Panc1 (cell line): ENCODE measurements at places on chromosomes 2 and 18.

DNA sequence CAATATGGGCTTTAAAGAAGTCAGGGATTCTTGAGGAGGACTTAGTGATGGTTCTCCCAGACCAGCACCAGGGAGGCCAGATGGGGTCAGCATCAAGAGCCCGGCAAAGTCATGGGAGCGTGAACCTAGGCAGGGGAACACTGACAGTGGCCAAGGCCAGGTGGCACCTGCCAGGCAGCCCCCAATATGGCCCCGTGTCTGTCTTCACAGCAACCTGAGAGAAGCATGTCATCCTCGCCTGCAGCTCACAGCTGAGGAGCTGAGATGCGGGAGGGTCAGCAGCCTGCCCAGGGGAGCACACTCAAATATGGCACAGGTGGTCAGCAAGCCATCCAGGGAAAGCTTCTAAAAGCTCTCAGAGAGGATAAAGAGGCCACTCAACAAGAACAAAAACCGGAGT is 105.7 kb upstream of the GPC1 start:
- DNase-seq: no peak

DNA sequence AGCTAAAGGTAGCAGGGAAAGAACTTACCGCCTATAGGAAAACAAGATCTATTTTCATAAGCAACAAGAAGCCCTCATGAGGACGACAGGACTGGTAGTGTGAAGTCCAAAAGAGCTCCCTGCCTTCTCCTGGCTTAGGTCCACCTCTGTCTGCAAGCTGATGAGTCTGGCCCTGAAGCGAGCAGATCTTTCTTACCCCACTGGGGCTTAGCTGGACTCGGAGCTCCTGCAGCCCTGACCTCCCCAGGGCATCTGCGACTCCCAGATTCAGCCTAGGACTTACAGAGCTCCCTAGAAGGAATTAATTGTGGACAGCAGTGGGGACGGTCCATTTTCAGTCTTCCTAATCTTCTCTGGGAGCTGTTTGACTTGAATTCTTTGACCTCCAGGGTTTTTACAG is 53.7 kb downstream of the MCFD2 start:
- DNase-seq: no peak

DNA sequence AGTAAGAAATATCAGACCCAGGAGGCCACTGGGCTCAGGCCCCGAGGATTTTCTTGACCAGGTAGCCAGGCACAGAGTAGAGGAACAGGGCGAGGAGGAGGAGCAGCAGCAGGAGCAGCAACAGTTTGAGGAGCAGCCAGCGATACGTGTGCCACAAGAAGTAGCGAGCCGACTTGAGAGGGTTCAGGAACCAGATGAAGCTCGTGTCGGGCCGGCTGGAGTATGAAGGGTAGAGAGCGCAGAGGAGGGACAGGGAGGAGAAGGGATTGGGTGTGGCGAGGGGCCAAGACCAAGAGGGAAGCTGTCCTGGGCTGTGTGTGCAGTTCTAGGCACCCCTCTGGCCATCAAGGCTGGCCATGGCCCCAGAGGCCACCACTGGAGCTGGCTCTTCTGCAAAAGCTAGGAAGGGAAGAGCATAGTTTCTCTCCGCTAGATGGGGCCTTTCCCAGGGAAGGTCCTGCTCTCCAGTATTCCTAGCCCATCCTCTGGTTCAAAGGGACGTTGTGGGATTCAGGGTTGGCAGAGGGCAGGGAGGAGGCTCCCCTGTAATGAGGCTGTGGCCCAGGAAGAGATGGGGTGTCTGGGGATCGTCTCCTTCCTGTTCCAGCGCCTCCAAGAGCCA is 17.8 kb downstream of the OTOF start:
- DNase-seq: no peak

DNA sequence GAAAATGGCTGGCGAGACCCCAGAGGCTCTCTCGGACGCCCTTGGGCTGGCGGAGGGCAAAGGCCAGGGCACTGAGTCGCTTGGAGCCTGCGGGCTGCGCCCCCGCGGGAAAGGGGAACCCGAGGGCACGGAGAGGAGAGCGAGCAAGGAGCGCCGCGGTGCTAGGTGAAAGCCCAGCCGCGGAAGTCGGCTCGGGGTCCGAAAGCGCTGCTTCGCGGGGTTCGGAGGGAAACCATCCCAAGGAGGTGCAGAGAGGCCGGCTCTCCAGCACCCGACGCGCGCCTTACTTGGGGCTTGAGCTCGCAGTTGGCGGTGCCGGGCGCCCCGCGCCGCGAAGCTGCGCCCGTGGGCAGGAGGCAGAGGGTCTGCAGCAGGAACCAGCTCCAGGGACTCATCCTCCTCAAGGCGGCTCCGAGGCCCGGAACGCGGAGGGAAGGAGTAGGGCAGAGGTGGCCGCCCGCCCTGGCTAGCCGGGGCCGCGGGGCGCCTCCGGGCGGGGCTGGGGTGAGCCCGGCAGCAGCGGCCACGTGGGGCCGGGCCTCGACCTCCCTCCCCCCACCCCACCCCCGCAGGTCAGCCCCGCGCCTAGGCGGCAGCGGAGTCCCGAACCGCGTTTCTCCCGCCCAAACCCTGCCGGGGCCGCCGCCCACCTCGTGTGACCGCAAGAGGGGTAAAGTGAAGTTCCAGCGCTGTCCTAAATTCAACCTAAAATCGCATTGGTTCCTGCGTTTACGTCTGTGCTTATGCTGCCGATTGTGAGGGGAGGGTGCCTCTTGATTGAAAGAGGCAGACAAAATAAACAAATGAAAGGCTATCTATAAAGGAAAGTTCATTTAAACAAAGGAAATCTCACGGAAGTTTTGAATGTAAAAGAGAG is at the start of gene TRABD2A:
TRABD2A (minus strand) TSS at position 440 of the 877 bp plus-strand sequence; CDS start at position 395, 45 bp downstream.
- DNase-seq: no peak

- no peak for DNase-seq
Measured at GRCh38 chr18:3624935-3625741, 175.2 kb downstream of the TGIF1 start.

- DNase-seq: no peak
Measured at GRCh38 chr2:174717916-174718315, 46.4 kb downstream of the CHRNA1 start.

DNA sequence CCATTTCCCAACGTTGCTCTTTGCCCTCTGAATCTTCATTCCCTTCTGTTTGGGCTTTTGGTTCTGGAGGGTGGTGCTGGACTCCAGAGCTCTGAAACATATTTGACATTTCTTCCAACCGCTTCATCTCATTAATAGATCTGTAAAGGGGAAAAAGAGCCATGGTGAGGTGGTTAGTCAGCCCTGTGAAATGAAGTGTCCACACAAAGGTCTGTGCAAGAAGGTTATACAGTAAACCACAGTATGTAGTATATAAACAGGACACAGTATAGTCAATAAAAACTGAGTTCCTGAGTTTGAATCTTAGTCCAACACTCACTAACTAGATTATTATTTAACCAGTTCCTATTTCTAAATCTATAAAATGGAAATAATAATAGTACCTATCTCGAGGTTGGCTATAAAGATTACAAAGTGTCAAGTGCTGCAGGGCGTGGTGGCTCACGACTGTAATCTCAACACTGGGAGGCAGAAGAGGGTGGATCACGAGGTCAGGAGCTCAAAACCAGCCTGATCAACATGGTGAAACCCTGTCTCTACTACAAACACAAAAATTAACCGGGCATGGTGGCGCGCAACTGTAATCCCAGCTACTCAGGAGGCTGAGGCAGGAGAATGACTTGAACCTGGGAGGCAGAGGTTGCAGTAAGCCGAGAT is 13.1 kb downstream of the STARD7 start:
- DNase-seq: no peak

GRCh38 chr2:199463708-199464605 is 6.2 kb upstream of the SATB2 start:
- no peak for DNase-seq

DNA sequence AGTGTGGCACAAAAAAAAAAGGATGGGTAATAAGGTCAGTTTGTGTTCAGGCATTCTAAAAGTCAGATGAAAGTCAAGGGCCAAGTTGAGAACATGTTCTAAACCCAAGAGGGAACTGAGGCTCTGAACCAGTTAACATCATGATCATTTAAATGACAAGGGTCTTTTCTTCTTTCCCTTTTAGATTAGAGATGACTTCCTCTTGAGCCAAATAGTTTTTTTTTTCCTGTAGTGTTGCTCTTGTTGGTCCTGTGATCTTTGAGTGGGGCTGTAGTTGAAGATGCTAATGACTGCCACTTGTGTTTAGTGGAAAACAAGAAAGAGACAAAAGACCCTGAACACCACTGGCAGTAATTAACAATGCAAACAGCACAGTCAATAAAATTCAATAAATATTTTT is 482.7 kb upstream of the SYT4 start:
- no peak for DNase-seq

GRCh38 chr2:186459009-186459408 is 27.1 kb upstream of the ZC3H15 start:
- DNase-seq: no peak

- DNase-seq: no peak
Measured at GRCh38 chr2:238727585-238728329, 120.1 kb upstream of the TWIST2 start.

- no peak for DNase-seq
Measured at GRCh38 chr18:26460449-26461091, 87.8 kb downstream of the KCTD1 start.

DNA sequence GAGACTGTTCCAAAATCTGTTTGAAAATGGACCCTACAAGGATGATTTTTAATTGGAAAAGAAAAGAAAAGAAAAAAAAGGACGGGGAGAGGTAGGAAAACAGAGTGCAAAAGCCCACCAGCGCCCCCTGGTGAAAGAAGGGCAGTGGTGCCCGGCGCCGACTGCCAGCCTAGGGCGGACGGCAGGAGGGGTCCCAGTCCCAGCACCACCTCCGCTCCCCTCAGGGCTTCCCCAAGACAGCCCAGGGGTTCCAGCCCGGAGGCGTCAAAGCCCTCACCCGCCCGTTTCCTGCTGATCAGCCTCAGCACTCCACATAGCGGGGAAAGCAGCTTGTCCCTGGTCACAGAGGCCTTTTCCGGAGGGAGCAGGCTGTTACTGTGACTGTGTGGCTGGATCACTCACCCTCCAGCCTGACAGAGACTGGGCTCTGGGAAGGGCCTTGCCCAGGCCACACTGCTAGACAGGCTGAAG is 213.9 kb downstream of the TFCP2L1 start:
- no peak for DNase-seq

GRCh38 chr18:37270038-37270665 is 295.4 kb downstream of the CELF4 start:
- DNase-seq: no peak

DNA sequence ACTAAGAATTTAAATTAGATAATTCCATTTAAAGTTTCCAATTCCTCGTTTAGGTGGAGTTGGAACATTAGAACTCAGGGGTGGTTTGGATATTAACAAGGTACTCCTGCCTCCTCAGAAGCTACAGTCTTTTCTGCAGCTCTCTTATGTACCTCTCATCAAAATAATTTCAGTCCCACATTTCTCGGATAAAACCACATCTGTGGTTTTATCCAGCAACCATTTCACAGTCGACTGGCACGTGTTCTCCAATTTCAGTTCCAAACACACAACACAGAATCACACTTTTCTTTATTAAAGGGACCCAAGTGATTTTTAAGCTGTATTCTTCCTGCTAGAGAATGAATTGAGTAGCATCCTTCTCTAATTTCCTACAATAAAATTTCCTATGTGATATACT is 22.7 kb upstream of the NFU1 start:
- no peak for DNase-seq

- DNase-seq: no peak
Measured at GRCh38 chr2:96824079-96824870, 8.2 kb downstream of the CNNM3 start.

DNA sequence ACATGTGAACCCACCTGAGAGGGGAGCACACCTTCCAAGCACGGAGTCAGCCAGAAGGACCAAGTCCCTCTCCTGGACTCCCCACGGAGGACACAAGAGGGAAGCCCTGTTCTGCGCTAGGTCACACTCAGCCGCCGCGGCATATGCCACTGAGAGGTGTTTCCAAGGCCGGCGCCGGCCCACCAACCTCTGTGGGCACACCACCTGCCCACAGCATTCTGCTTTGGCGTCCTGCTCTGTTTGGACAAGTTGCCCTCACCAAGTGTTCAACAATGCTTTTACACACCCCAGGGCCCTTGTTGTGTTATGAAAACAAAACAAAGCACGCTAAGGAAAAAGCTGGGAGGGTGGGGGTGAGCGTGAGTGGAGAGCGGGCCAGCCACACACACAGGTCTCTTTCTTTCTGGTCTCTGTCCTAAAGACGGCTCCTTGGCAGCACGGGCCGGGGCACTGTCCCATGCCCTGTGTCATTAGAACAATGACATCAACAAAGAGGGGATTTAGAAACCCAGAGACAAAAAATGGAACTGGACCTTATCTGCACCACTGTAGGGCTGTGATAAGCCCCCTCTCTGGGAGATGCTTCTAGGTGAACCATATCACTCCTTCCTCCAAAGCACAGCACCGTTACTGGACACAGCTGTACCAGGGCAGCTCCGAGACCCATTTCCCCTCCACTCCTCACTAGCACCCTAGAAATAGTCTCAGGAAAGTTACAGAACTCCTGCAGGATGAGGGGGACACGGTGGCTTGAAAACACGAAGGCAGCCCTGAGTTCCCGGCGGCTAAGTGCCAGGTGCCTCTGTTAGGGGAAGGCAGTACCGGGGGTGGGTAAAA is 17.0 kb downstream of the SMAD7 start:
- DNase-seq: no peak

DNA sequence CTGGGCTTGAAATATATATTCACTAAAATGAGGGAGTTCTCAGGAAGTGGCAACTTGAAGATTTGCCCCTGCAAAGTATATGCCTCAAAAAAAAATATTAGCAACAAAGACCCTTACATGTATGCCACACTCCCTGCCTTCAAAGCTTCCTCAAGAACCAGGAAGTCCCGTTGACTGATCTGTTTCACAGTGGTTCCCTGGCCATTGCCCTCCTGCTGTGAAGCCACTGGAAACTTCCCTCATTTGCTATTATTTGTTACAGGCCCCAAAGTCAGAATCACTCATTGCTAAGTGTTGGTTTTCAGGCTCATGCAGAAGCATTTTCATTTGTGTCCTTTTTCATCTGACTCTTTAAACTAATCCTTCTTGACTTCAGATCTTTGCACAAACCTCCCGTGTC is 421.5 kb downstream of the ZNF521 start:
- DNase-seq: no peak

GRCh38 chr2:96815326-96816126 is 542 bp upstream of the CNNM3 start:
- DNase-seq: no peak

GRCh38 chr18:56233595-56233994 is 404.8 kb downstream of the TXNL1 start:
- no peak for DNase-seq

DNA sequence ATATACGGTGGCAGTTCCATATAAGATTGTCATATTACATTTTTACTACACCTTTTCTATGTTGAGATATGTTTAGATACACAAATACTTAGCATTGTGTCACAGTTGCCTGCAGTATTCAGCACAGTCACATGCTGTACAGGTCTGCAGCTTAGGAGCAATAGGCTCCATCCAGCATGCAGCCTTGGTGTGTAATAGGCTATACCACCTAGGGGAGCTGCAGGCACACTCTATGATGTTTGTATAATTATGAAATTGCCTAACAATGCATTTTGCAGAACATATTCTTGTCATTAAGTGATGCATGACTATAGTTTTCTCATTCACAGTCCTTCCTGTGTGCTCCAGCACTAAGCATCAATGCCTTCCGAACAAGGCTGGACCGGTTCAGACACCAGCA is 133.4 kb downstream of the NDUFA10 start:
- no peak for DNase-seq
